ENCODE measurements at places on chromosomes 5 and 9.

- DNase-seq, result peak; percentile 92
Measured at GRCh38 chr9:87071473-87071872, 124.2 kb upstream of the GAS1 start.

- DNase-seq, result no peak
Measured at GRCh38 chr5:73529081-73529480, 30.8 kb downstream of the BTF3 start.

DNA sequence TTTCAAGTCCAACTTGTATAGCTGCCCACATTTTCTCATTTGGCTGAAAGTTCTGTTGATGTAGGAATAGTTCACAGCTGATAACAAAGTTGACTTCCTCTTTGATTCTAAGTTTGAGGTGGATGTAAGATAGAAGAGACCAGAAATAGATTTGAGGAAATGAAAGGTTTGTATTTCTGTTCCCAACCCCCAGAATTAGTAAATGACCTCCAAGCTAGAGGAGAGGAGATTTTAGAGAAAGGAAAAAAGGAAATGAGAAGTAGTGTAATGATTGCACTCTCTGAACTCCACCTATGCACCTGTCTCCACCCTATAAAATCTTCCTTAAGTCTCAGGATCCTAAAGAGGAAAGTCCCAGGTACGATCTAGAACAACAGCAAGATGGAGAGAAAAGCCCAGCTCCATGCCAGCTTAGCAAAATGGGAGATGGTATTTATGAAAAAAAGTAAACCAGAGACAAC is 130.4 kb upstream of the POC5 start:
- no peak for DNase-seq

GRCh38 chr9:81777482-81777881 is 88.1 kb upstream of the TLE1 start:
- DNase-seq, result no peak

- no peak for DNase-seq
Measured at GRCh38 chr9:18184401-18184800, 289.6 kb upstream of the ADAMTSL1 start.

- no peak for DNase-seq
Measured at GRCh38 chr5:15529821-15530220, 29.8 kb downstream of the FBXL7 start.

GRCh38 chr9:37029776-37030610 is 4.1 kb downstream of the PAX5 start:
- DNase-seq, result peak; percentile 31

GRCh38 chr5:8340739-8341344 is 471.9 kb downstream of the MTRR start:
- peak; percentile 9 for DNase-seq

All from epithelial cell of esophagus (primary cell).